ENCODE measurements at places on chromosomes 5 and 9.

- no peak for DNase-seq
Measured at GRCh38 chr5:37435261-37435660, 56.1 kb downstream of the WDR70 start.

- DNase-seq, result no peak
Measured at GRCh38 chr9:124306098-124306735, 48.5 kb downstream of the NEK6 start.

DNA sequence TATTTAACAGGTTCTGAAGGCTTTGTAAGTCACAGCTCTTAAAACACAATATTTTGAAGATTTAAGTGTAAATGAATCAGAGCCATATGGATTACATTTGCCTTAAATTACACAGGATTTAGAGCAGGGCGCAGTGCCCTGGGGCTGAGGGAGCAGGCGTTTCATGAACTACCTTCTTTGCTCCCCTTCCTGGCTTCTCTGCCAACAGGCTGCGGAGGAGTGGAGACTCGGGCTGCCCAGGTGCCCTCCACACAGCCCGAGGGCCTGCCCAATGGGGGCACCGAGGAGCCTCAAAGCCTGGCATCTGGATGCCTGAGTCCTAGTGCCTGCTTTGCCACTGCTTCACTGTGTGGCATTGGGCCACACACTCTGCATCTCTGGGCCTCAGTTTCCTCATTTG lies 90.6 kb upstream of the HAND1 start:
- DNase-seq, result no peak

DNA sequence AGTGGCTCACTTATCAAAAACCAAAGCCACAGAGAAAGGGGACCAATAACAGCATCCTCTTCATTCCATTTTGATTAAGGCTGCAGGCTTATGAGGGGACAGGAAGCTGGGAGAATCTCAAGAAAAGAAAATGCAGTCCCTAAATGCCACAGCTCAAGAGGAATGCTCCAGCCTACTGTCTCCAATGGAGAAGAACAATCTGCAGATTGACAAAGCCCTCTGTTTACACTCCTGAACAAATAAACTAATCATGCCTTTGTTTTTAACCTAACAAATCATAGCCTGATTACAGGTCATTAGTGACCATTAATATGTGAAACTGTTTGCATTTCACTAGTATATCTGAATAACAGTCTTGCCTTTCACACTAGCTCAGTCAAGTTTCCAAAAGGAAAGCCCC lies 26.5 kb downstream of the PPP2R2B start:
- DNase-seq, result no peak

DNA sequence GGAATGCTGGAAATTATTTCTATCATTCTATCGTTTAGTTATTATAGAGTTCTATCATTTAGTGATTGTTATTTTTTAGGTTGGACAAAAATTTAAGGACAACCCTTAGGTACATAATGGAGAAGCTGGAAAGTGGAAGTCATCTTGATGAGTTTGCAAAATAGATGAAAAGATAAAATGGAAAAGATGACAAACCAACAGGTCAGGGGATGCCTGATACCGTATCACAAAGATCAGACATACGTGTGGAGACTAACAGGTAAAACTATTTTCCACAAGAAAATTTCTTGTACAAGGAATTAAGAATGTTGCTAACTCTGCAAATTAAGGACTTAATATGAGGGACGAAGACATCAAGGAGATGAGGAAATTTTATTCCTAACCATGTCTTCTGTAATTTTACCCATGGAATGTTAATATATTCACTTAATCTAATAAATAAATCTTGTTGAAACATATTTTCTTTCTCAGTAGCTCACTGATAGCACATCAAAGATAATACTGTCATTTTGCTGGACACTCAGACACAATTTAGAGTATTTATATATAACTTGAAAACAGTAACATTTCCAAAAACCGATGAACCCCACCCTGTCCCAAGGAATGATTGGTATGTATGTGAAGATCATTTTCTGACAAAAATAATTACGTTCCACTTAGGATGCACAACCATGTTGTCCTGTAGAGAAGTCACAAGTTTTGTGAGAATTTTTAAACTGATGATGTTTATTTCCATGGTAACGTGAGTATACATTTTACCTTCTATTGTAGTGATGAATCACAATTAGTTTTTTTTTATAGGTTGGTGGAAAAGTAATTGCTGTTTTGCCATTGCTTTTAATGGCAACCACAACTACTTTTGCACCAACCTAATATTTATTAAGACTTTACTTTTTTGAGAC lies 2.6 kb downstream of the LURAP1L start:
- no peak for DNase-seq

GRCh38 chr9:30382271-30382670 lies 2002.2 kb upstream of the ACO1 start:
- no peak for DNase-seq

DNA sequence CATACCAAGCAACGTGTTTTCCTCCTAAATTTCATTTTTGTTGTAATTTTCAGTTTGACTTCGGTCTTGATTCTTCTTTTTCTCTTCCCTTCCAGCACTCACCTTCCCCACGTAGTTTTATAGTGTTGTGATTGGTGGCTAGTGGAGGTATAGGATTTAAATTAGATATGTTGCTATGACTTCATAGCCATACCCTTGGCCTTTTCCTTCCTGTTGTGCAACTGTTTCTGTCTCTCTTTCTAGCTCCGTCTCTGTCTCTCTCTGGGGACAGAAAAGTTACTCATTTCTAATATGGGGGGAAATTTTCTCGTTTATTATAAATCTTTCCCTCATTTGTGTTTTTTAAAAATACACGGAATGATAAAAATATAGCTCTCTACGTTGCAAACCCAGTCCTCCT lies 20.6 kb upstream of the C5orf24 start:
- DNase-seq, result no peak

- DNase-seq, result no peak
Measured at GRCh38 chr9:93953496-93954433, 1.4 kb downstream of the BARX1 start.

GRCh38 chr9:70398145-70398556 lies 16.3 kb downstream of the KLF9 start:
- DNase-seq, result no peak

GRCh38 chr5:34618371-34619065 lies 37.6 kb upstream of the RAI14 start:
- no peak for DNase-seq

DNA sequence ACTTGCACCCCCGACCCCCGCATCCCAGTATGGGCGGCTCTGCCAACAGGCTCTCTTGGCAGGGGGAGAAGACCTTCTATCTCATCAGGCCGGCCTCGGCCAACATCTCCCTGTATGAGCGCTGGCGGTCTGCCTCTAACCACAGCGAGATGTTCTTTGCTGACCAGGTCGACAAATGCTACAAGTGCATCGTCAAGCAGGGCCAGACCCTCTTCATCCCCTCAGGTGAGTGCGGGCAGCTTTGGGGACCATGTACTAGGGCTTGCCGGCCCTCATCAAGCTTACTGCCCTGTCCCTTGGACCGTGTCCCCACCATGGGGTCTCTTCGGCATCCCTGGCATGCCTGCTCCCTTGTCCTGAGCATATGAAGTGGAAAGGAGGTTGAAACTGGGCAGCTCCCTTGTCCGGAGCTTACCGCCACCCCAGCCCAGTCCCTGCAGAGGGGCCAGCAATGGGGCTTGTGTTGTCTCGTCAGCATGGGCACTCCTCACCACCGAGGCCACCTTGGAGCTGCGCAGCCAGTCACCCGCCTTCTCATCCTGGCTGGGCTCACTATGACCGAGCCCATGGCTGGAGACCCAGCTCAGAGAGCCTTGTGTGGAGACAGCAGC lies 78.1 kb downstream of the PHF2 start:
- peak; percentile 14 for DNase-seq

DNA sequence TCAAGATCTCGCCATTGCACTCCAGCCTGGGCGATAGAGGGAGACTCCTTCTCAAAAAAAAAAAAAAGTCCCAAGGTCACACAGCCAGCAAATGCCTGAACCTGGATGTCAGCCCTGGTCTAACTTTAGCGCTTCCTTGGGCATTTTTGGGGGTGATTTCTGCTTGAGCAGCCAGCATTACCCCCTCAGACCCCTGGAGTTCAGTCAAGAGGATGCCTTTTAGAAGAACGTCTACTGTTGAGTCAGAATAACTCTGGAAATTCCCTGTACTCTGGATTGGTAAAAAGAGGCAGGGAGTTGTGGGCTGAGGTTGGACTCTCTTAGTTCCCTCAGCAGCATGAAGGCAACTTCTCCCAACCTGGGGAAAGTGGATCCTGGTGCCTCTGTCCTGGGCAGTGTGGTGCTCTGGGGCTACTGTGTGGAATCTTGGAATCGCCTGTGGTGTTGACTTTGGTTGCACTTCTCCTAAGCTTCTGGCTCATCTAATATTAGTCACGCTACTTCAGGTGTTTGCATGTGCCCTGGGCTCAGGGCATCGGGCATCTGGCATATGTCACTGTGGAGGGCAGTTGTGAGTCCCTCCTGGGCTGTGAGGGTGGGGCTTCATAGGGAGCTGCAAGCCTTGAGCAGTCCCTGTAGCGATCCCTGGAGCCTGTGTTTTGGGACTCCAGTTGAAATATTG lies 32.2 kb downstream of the STXBP1 start:
- no peak for DNase-seq

- no peak for DNase-seq
Measured at GRCh38 chr5:113330533-113331208, 104.1 kb downstream of the TSSK1B start.

DNA sequence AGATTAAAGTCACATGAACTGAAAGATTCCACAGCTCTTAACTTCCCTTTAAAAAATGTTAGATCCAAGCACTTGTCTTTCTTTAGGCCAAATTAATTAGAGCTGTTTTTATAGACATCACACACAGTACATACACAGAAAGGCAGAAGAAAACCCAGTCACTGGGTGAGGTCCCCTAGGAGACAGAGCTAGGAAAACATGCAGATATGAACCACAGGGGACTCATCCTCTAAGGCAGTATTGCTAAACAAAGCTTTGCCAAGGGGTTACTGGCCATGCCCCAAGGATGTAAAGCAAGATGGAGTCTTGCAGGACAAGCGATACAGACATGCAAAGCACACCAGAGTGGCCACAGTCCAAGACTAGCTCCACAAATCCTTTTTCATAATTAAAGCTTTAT lies 227.0 kb downstream of the SEMA6A start:
- no peak for DNase-seq

GRCh38 chr5:1494780-1495524 lies 28.8 kb downstream of the LPCAT1 start:
- no peak for DNase-seq

DNA sequence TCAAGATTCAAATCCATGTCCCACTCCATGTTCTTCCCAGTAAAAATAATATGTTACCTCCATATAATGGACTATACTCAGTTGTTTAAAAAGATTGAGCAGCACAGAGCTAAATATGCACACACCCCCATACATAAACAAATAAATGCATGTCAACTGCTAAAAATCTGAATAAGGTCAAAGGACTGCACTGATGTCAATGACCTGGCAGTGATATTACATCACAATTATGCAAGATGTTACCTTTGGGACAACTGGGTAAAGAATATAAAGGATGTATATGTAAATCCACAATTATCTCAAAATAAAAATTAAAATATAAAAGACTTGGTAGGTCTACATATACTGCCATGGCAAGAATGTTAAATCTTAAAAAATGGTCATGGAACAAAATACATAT lies 57.9 kb downstream of the CDK5RAP2 start:
- DNase-seq, result no peak

GRCh38 chr9:86282077-86282978 lies at the start of gene ISCA1:
ISCA1 (minus strand) TSS chr9:86282538; CDS start chr9:86282458, 80 bp downstream.
- peak; percentile 97 for DNase-seq

DNA sequence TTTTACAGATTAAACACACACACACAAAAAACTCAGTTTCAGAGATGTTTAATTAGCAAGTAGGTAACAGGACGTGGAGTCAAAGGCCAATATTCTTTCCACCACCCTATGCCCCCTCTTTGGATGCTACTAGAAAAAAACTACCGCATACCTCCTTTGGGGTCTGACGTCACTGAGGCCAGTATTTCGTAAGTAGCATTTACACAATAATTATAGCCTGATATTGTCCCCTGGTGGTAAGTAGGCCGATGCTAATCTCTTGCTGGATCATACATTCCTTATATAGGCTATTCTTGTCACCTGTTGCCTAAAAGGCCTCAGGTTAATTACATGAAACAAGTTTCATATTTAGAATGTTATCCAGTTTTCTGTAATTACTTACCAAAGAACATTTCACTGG lies 21.0 kb upstream of the SMARCA2 start:
- no peak for DNase-seq

DNA sequence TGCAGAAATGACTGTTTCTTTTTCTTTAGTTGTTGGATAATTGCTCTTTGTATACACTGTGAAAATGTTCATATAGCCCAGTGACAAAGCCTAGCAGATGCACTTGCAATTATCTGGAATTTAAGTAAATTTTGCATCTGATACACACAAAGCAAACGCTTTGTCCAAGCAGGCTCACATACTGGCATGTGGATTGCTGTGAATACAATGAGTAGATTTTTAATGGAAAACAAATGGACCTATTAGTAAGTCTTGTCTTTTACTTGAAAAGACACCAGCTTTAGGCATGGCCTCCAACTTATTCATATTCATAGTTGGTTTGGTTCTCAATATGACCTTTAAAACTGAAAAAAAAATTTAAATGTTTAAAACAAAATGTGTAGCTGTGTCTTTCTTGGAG lies 1299.8 kb upstream of the WWC1 start:
- no peak for DNase-seq

GRCh38 chr5:77993855-77994318 lies 217.7 kb upstream of the TBCA start:
- DNase-seq, result peak; percentile 46

GRCh38 chr9:96139592-96140295 lies 162.2 kb downstream of the HSD17B3 start:
- DNase-seq, result peak; percentile 78

DNA sequence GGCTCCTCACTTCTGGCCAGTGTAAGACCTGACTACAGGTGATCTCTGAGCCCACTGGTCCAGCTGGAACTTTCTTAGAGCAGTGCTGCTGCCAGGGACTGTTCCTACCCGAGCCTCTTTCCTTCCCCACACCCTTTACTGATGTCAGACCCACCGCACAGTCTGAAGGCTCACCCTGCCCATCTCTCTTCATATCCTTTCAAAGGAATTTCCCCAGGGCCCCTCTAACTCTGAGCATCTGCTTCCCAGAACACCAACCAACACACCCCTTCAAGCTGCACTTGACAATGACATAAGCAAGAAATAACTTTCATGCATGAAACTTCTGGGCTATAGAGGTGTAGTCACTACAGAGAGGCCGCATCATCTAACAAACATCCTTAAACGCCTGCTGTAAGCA lies 119.6 kb downstream of the GABBR2 start:
- no peak for DNase-seq

GRCh38 chr5:132865668-132866341 lies 464 bp downstream of the GDF9 start:
- no peak for DNase-seq

GRCh38 chr9:120676767-120677402 lies 37.4 kb downstream of the MEGF9 start:
- no peak for DNase-seq

GRCh38 chr9:20783057-20784038 lies 99.3 kb downstream of the FOCAD start:
- no peak for DNase-seq
